Calu3 (cell line): ENCODE measurements at places on chromosomes 7 and 10. TPM values are rescaled to one million over a fixed set of nuclear protein-coding genes. Genes with fewer than 3 reads are reported as not detected.
A peak's percentile ranks its signal among the peaks of the same experiment; 100 is the strongest.

Gene MMD2
- total RNA-seq: not detected in 2 replicates

Gene ZP3
- total RNA-seq: 5.4 and 9.4 TPM in 2 replicates

Gene SLIT1
- not detected in 2 replicates for total RNA-seq

Gene HABP2
- total RNA-seq: 0.59 and 1.0 TPM in 2 replicates

Gene PPP1R17
- not detected in 2 replicates for total RNA-seq

DNA sequence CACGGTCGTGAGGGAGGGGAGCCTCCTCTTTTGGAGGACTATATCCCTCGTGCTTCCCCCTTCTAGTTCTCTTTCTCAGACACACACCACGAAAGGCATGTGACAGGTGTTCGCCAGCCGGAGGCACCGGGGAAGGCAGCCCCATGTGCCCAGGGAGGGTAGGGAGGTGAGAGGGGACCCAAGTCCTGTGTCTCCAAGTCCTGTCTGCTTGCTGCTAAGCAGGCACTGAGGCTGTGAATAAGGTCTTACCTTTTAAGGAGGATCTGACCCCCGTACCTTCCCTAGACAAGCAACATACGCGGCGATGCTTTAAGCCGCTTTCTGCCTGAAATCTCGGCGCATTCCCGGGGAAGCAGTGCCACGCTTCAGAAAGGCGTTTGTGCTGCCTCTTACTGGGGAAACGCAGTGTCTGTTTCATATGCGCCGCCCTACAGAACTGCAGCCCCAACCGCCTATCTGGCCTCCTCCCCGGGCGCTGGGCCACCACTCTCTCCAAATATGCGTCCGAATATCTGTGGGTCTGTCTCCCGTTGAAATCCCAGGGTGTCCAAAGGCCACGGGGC lies 770 bp downstream of the PLXNA4 start:
- no peak overlapping the region for H3K27ac ChIP-seq
- no peaks in the 10 kb centered on the region for H3K36me3 ChIP-seq
- no peak for DNase-seq
- H3K4me1 ChIP-seq: no peaks in the 10 kb centered on the region

GRCh38 chr10:92267343-92267742 lies 23.5 kb downstream of the CPEB3 start:
- no peak overlapping the region for H3K4me3 ChIP-seq
- no peak overlapping the region for H3K27ac ChIP-seq
- DNase-seq: no peak

- no peak overlapping the region for H3K27ac ChIP-seq
- no peaks in the 10 kb centered on the region for H3K27me3 ChIP-seq
- H3K36me3 ChIP-seq: peaks cover 6% of the 10 kb centered on the region
These were observed 328.2 kb downstream of the PLXNA4 start for GRCh38 chr7:132247995-132248618.

DNA sequence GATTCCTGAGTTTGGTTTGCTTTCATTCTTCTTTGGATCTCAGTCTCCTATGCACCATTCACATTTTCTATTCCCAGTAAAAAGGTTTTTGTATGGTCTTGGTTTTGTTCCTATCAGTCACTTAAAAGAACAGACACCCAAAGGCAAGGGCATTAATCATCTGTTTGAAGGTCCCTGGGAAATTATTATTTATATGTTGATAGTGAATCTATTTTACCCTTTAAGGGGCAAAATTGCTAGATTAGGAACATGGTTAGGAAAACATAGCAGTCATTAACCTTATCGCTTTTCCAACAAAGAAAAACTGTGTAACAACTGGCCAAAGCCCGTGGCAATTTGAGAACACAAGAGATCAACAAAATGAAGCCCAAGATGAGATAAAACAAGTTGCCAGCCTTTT lies 1146.6 kb upstream of the C7orf33 start:
- no peak for DNase-seq
- no peak overlapping the region for H3K4me3 ChIP-seq
- no peak overlapping the region for H3K27ac ChIP-seq
- no peaks in the 10 kb centered on the region for H3K4me1 ChIP-seq
- no peaks in the 10 kb centered on the region for H3K27me3 ChIP-seq

DNA sequence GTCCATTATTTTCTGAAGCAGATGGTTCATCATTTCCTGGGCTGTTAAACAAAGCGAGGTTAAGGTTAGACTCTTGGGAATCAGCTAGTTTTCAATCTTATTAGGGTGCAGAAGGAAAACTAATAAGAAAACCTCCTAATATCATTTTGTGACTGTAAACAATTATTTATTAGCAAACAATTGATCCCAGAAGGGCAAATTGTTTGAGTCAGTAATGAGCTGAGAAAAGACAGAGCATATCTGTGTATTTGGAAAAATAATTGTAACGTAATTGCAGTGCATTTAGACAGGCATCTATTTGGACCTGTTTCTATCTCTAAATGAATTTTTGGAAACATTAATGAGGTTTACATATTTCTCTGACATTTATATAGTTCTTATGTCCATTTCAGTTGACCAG lies 10.1 kb downstream of the BUB3 start:
- DNase-seq: no peak
- no peak overlapping the region for H3K4me3 ChIP-seq
- no peak overlapping the region for H3K27ac ChIP-seq
- no peaks in the 10 kb centered on the region for H3K27me3 ChIP-seq

DNA sequence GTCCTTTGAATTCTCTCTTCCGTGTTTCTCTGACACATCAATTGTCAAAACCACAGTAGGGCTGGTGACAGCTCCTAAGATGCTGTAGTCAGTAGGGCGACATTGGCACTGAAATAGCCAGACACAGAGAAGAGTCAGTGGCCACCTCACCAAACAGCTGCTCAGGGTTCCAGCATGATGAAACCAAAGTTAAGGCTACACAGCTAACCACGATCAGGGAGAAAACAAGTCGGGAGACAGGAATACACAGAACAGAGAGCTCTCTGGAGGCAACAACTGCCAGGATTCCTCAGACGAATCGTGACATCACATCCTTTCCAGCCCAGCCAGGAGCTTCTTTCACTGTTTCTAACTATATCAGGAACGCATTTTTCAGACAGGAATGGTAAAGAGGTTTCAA lies 922.2 kb downstream of the SORCS1 start:
- no peak overlapping the region for H3K4me3 ChIP-seq
- no peaks in the 10 kb centered on the region for H3K27me3 ChIP-seq
- H3K4me1 ChIP-seq: no peaks in the 10 kb centered on the region
- H3K36me3 ChIP-seq: no peaks in the 10 kb centered on the region

- H3K27me3 ChIP-seq: no peaks in the 10 kb centered on the region
- H3K4me3 ChIP-seq: peak overlapping the region; percentile 78
- peak; percentile 67 for DNase-seq
- peak overlapping the region; percentile 66 for H3K27ac ChIP-seq
- H3K4me1 ChIP-seq: peaks cover 9% of the 10 kb centered on the region
These were observed 4.1 kb downstream of the ACBD7 start for GRCh38 chr10:15084502-15084922.

DNA sequence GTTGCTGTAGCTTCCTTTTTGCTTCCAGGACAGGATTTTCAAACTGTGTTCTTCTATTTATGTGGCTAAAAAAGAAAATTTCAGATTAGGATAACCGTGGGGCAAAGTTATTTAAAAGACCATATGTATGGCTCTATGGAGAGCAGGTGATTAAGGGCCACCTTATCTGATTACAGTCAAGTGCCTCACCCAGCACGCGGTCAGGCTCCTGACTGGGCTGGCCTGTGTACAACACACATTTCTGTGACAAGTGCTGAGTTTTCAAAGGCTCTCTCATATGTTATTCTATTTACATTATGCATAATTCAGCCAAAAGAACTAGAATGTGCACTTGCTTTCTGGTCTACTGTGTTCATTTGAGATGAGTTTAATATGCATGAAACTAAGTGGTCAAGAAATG lies 547.4 kb downstream of the PHTF2 start:
- no peak overlapping the region for H3K4me3 ChIP-seq
- H3K27ac ChIP-seq: no peak overlapping the region
- H3K4me1 ChIP-seq: no peaks in the 10 kb centered on the region
- no peak for DNase-seq
